ENCODE measurements at places on chromosomes 2 and 18. TPM values are rescaled to one million over a fixed set of nuclear protein-coding genes. Genes with fewer than 3 reads are reported as not detected.

PSMA8 gene
- total RNA-seq, result 1.9 TPM

HOXD1 gene
- total RNA-seq, result not detected

IGFBP5 gene
- not detected for total RNA-seq

DNA sequence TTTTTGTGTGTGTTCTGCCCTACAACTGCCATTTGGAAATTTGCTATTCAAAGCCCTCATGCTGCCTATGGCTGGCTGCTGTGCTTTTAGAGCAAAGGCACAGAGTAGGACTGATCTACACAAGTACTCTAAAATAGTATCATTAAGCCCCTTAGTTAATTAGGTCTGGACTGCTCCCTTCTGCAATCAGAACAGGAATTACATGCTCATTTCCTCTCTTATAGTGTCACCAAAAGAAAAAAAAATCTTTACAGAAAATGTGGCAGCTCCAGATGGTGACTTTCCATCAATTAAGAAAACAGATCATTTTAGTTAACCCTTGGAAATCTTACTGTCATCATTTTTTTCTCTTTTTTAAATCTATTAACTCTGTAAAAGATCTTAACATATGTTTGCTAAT lies 337.5 kb downstream of the RIT2 start:
- DNase-seq, result no peak

GRCh38 chr2:118752762-118753429 lies 94.6 kb downstream of the EN1 start:
- no peak for DNase-seq

GRCh38 chr2:198127627-198128026 lies 323.2 kb downstream of the PLCL1 start:
- DNase-seq, result peak; percentile 40

- DNase-seq, result peak; percentile 62
Observed at GRCh38 chr2:238784671-238785527, 63.0 kb upstream of the TWIST2 start.

DNA sequence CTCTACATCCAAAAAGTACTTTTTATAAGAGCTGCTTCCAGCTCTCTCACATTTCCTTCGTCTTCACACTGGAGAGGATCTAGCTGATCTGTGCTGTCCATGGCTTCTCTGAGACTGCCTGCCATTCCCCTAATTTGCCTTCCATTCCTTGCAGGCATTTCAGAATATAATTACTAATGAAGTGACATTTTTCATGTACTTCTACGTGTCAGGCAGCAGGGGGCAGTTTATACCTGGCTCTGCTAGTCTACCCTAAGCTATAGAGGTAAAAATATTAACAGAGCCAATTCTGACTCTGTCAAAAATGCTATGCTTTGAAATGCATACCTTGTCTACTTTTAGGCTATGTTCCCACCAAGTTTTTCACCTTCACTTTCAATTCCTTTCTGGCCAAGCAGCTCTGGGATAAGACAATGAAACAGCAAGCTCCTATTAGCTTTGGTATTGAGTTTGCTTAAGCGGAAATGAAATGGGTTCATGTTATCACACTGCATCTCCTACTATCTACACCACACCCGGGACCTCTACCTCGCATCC lies 81.9 kb downstream of the MEP1B start:
- DNase-seq, result peak; percentile 27

DNA sequence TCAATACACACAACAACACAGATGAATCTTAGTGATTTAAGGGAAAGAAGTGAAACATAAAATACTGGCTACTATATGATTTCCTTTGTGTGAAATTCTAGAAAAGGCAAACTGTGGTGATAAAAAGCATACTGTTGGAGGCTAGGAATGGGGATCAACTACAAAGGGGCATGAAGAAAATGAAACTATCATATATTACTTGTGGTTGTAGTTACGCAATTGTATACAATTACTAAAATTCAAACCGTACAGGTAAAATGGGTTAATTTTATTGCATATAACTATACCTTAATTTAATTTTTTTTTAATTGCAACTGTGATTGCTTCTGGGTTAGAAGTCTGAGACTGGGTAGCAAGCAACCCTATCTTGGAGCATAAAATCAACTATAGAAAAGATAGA lies 41.7 kb upstream of the ABI2 start:
- no peak for DNase-seq

DNA sequence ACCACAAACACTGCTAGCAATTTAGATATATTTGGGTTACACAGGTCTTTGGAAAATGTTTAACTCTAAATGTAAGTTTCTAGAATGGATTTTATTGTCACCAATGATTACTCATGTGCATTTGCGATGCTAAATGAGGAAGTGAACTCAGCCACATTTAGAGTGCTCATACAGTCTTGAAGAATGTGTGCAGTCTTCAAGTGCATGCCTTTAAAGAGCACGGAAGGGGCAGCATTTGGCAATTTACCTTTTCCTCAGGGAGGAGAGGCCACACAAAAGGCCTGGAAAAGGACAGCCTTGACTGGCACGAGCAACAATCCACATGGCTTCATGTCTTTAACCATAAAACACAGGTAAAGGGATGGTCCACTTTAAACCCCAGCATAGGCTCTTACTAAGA lies 78.5 kb upstream of the STK17B start:
- no peak for DNase-seq

GRCh38 chr18:48302736-48303135 lies 106.4 kb downstream of the ZBTB7C start:
- no peak for DNase-seq
